ENCODE measurements at places on chromosomes 3 and 15.

DNA sequence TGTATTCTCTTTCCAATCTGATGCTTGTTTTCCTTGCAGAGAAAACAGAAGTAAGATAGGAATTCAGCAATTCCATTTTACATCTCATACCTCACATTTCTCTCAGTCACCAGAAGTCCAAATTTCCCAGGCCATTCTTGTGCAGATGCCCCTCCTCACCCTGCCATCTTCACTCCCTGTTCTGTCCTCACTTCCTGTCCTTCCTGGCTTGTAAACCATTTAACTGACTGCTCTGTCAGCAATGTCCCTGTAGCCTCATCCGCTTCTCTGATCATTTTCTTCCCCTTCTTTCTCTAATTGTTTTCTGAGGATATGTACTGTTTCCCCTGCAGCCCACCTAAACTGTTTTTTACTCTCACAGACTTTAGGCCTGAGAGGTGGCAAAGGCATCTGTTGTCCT, 40.3 kb downstream of the BLM start:
- no peak for DNase-seq

- DNase-seq: no peak
Measured at GRCh38 chr15:79198461-79198860, 84.1 kb upstream of the ANKRD34C start.

DNA sequence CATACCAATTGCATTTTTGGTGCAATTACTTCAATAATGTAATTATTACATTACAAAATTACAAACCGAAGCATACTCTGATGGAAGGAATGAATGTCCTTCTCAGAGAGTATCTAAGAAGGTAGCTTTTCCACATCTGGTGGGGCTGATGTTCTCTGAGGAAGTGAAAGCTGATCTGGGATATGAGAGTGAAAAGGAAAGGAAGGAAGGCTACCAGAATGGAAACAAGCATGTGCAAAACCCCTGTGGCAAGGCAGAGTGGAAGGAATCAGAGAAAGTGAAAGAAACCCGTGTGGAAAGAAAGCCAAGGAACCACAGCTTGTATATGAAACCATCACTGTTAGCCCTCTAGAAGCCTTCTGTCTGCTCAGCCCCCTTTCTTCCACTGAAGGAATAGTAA, 35.3 kb upstream of the GOLGA8A start:
- DNase-seq: no peak

DNA sequence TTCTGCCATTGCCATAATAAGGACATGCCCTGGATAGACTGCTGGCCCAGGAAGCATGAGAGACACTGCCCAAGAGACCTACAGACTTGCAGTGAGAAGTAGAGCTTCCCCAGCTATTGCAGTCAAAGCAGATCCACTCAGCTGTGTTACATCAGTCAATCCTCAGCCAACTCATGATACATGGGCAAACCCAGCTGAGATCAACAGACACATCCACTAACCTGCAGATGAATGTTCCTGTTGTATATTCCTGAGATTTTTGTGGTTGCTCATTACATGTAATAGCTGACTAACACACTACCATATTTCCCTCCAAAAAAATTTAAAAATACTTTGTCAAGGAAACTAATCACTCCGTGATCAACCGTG, 68.6 kb downstream of the DCLK3 start:
- no peak for DNase-seq

DNA sequence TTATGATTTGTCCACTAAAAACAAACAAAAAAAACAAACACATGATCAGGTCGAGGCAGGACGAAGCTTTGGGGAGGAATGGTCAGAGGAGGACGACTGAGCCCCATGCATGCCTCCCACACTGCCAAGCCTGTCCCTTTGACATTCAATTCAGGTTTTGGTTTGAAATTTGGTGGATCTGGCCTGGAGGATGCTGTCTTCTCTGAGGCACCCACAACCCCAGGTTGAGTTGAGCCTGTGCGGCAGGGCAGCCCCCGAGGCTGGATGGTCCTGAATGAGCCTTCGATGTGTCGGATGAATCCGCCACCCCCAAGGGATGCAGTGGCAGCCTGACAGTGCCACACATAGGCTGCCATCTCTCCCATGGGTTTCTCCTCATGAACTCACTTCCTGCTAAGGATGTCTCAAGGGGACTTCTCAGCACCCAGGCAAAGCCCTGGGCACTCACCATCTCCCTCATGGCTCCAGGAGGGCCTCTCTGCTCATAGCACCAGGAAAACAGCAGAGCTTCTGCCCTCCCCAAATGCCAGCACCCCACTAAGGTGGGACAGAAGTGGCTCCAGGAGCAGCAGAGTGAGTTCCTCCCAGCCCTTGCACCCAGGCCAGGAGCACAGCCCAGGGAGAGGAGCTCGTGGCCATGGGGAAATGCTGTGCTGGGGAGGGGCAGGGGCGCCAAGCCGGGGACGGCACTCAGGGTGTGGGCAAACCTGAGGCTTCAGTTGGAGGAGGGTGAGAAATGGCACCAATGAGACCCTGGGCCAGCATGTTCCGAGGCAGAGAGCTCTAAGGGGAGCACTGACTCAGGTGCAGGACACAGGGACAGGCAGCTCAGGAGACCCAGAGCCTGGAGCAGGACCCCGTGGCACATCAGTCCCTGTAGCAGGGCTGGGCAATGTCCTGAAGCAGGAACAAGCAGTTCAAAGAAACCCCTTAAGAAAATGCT, 18.5 kb downstream of the PRR23E start:
- no peak for DNase-seq
